ENCODE measurements at places on chromosomes 6 and 20.

- DNase-seq = peak; percentile 64
Observed at GRCh38 chr20:32902456-32903420, 44.0 kb downstream of the EFCAB8 start.

DNA sequence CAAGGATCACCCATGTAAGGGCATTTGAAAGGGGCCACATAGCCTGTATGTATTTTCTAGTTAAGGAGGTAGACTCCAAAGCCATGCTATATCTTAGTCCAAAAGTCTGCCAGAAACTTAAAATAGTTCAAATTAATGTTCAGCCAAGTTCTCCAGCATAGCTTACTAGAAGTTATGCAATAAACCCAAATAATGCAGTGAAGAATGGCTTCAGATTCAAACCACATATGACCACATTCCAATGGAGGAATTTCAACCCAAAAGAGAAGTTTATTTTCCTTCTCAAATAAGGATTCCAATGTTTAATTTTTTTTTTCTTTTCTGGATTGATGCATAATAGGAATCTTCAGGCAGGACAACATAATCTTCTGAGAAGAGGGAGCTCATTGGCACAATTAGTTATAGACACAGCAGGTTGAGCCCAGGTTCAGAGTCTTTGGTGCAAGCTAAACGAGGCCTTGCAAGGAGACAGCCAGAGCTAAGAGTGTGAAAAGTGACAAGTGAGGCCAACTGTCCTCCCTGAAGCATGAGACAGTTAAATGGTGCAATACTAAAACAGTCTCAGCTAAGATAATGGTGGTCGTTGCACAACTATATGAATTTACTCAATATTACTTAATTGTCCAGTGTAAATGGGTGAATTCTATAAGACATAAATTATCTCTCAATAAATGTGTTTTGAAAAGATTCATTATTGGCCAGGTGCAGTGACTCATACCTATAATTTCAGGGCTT is 598.8 kb upstream of the CDH4 start:
- no peak for DNase-seq

DNA sequence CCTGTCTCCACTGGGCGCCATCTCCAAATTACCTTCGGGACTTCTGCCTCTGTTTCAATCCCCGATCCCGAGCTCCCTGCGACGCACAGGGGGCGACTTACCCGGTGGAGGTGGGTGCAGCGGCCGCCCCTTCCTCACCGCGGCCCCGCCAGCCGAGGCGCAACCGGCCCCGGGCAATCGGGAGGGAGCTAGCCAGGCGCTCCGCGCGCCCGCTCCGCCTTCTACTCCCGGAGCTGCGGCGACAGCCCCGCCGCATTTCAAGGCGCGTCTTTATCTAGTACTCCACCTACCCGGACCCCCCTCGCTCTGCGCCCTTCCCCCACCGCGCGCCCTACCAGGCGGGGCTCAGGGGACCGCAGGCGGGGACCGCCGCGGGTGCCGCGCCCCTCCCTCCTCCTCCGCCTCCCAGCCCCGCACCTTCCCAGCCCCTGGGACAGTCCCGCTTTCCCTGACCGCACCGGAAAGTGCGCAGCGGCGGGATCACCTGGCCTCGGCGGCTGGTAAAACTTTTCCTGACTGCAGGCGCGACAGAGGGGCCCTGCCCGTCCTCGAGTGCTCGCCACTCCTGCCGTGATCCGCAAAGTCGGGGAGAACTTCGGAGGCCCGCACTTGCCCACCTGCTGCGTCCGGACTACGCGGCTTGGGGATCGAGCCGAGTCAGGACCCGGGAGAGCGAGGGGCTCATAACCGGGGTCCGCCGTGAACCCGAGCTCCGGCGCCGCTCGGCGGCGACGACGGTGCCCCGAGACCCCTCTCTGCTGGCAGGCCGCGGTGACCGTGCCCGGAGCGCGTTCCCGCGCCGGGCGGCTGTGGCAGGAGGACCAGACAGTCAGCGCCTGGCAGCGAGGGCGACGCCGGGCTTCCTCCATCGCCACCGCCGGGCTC is 8.0 kb upstream of the NKX2-2 start:
- DNase-seq = no peak

- DNase-seq = no peak
Observed at GRCh38 chr6:16973545-16974386, 128.1 kb upstream of the STMND1 start.

- DNase-seq = no peak
Observed at GRCh38 chr6:112781241-112781640, 434.1 kb downstream of the RFPL4B start.

Data from activated gamma-delta T cell treated with Interleukin-2 at 50 U/mL for 16 hours (primary cell).